ENCODE measurements at places on chromosomes 2 and 18.

DNA sequence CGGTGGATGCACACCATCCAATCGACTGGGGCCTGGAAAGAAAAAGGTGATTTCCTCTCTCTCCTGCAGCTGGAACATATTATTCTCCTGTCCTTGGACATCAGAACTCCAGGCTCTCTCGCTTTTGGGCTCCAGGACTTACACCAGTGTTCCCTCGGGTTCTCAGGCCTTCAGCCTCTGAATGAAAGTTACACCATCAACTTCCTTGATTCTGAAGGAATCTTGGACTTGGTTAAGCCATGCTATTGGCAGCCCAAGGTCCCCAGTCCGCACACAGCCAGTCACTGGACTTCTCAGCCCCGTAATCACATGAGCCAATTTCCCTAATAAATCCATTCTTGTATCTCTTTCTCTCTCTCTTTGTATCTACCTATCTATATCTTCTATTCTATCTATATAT is 418.9 kb downstream of the IRS1 start:
- peak; percentile 4 for DNase-seq

- DNase-seq = no peak
Observed at GRCh38 chr2:209458008-209458979, 34.4 kb downstream of the MAP2 start.

DNA sequence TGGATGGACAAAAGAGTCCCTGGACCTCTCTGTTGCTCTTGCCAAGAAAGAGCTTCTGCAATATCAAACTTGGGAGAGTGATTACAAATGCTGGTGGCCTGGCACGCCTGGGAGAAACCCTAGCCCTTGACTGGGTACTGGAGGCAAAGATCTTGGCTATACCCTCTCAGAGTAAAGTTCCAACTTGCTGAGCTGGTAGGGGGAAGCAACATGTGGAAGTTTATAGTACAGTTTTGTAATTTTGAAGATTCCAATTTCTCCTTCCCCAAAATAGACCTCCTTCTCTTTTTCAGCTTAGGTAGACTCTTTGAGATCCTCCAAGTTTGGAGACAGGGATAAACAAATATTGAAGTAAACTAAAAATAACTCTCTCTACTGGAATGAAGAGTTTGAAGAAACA is 645.3 kb downstream of the NR4A2 start:
- DNase-seq = no peak

DNA sequence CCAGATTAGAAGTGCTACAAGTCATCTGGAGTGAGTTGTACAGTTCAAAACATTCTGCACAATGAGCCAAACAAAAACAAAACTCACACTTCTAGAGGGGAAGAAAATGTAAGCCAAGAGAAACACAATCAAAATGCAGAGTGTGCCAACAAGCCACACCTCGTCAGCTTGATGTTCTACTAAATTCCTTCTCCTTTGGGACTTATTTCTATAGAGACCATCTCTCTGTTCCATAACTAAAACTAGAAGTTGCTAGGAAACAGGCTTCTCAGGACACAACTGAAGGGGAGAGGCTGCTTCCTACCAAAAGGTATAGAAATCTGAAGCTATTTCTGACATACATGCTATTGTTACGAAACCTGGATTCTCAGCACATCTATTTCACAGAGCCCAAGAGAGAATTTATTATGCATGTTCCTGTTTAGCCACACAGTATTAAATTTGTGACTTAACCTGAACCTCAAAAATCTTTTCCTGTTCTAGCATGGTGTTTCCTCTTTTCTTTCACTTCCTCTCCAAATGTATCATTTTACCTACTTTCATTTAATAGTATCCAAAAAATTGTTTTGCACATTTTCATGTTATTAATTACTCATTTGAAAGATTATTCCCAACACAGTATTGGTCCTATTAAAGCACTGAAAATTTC is 211.4 kb upstream of the CCDC150 start:
- DNase-seq = no peak

DNA sequence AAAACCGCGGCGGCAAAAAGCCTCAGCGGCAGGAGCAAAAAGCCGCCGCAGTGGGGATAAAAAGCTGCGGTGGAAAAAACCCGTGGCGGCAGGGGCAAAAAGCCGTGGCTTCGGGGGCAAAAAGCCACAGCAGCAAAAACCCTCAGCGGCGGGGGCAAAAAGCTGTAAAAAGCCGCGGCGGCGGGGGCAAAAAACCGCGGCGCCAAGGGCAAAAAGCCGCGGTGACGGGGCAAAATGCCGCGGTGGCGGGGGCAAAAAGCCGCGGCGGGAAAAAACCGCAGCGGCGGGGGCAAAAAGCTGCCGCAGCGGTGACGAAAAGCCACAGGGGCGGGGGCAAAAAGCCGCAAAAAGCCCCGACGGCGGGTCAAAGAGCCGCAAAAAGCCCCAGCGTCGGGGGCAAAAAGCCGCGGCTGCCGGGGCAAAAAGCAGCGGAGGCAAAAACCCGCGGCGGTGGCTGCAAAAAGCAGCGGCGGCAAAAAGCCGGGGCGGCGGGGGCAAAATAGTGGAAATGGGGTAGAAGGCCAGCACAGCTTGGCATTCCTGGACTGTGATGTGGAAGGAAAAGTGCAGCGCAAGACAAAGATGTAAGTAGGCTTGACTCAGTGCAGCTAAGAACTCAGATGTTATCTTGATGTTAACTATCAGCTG is 151.8 kb downstream of the ANKRD30BL start:
- DNase-seq = no peak

- no peak for DNase-seq
Observed at GRCh38 chr2:188720811-188721605, 253.2 kb upstream of the COL3A1 start.

DNA sequence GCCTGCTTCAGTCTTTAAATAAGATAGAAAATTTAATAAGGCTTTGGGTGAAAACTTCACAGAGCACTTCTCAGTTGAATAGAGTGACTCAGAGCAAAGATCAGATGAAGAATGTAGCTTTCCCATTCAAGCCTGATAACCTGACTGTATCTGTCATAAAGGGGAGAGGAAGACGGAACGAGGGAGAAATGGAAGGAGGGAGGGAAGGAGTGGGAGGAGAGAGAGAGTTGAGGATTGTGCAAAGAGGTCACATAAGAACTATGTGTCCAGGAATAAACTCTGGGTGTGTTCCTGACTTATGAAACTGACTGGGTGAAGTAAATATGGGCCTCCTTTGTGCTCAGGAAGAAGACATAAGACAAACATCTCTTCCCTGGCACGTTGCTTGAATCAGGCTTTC is 385.5 kb downstream of the LPIN1 start:
- DNase-seq = peak; percentile 10

GRCh38 chr18:59908799-59909198 is 9.0 kb downstream of the PMAIP1 start:
- DNase-seq = no peak

- no peak for DNase-seq
Observed at GRCh38 chr2:175435012-175435411, 253.5 kb upstream of the ATP5MC3 start.

DNA sequence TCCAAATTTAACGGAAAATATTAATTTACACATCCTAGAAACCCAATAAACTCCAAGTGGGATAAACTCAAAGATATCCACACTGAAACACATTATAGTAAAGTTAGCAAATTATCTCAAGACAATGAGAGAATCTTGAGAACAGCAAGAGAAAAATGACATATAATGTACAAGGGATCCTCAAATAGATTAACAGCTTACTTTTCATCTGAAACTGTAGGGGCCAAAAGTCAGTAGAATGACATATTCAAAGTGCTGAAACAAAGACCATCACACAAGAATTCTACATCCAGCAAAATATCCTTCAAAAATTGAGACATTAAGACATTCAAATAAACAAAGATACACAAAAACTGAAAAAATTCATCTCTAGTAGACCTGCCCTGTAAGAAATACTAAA is 18.7 kb upstream of the METTL21A start:
- no peak for DNase-seq

- peak; percentile 87 for DNase-seq
Observed at GRCh38 chr18:79924814-79925731, 26.4 kb downstream of the SLC66A2 start.

- no peak for DNase-seq
Observed at GRCh38 chr2:73081181-73081671, 9.7 kb upstream of the SFXN5 start.

- no peak for DNase-seq
Observed at GRCh38 chr18:77140439-77141109, 8.0 kb upstream of the MBP start.

DNA sequence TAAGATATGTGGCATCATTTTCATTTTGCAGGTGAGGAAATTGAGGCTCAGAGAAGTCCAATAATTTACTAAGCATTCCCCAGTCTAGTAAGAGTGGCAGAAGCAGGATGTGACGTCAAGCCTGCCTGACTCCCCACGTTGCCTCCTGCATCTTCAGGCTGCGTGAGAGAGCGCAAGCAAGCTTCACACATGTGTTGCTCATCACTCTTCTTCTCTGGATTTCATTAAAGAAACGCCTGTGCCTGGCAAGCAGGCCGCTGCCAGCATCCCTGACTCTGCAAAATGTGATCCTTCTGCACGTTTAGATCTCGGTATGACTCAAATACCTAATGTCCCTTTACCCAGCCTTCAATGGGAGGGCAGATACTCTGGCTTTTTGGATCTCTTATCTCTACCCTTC is 96.8 kb downstream of the PRKCE start:
- DNase-seq = peak; percentile 35

DNA sequence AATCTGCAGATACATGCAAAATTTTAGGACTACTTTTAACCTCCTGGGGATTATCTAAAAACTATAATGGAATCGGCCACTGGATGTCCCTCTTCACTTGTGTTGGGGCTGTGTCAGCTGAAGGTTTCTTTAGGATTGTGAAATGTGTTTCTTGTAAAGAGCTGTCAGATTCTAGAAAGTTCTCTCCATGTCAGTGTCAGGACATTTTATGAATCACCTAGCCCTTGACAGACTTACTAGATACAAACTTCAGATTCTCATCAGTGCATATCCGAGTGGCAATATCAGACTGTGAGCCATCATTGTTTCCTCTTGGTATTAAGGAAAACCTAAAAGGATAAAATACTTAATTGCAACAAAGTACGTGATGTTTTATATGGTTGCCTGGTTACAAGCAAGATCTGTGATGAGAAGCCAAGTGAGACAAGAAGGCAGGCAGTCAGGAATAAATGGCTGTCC is 107.3 kb downstream of the CPS1 start:
- no peak for DNase-seq

DNA sequence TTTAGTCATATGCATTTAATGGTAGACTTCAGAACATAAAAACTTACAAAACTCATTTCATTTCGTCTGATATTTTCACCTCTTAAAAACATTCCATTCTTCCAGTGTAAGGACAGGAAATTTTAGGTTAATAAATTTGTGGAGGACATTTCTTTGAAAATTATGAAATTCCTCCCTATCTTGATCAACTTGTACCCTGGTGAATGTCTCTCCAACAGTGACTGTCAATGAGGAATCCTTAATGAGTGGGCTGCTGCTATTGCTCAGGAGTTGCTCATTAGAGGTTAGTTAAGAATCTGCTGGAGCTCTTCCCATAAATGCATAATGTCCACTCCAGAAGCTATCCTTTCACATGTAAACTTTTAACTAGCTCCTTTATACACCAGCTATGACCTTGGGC is 69.1 kb downstream of the LRP1B start:
- DNase-seq = no peak

GRCh38 chr2:16246281-16246850 is 306.0 kb downstream of the MYCN start:
- no peak for DNase-seq

GRCh38 chr18:12248926-12249720 is 5.0 kb upstream of the CIDEA start:
- DNase-seq = no peak

GRCh38 chr2:200219309-200220113 is 87.0 kb upstream of the SPATS2L start:
- DNase-seq = no peak

GRCh38 chr2:28895189-28895893 is 874 bp downstream of the WDR43 start:
- DNase-seq = peak; percentile 44

- no peak for DNase-seq
Observed at GRCh38 chr18:14945984-14946383, 198.0 kb downstream of the ANKRD30B start.

DNA sequence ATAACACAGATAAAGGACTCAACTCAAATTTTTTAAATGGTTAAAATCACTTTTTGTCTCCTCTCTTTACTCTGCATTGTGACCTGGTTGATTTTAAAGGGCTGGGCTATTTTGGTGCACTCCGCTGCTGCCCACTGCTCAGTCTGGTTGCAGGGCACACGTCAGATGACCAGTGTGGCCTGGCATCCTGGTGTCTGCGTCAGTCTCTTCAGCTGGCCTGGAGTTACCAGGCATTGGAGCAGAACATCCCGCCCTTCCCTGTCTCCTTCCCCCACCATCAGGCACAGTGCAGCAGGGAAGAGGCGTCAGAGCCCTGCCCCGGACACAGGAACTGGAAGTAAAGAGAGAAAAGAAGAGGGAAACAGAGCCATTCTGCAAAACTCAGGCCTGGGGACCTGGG is 8.9 kb downstream of the C1QL2 start:
- DNase-seq = no peak

DNA sequence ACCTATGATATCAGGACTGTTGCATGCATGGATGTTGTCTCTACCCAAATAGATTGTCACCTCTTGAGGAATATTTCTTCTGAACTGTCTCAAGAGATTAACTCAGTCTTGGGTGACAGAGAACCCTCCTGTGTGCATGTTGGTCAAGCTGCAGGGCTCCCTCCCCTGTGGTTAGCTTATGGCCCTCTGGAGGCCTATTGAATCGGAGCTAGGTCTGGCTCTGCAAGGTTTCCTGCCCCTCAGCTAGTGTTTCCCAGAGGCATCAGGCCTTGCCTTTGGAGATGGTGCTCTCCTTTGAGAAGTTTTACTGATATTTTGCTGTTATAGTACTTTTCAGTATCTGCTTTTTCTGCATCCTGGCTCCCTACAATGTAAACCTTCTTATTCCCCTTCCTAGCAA is 769.2 kb upstream of the FAM98A start:
- no peak for DNase-seq

GRCh38 chr2:46232860-46233259 is 64.3 kb upstream of the EPAS1 start:
- no peak for DNase-seq

GRCh38 chr2:181586569-181587081 is 70.3 kb downstream of the CERKL start:
- DNase-seq = no peak

GRCh38 chr18:2515171-2515787 is 56.0 kb downstream of the METTL4 start:
- no peak for DNase-seq

DNA sequence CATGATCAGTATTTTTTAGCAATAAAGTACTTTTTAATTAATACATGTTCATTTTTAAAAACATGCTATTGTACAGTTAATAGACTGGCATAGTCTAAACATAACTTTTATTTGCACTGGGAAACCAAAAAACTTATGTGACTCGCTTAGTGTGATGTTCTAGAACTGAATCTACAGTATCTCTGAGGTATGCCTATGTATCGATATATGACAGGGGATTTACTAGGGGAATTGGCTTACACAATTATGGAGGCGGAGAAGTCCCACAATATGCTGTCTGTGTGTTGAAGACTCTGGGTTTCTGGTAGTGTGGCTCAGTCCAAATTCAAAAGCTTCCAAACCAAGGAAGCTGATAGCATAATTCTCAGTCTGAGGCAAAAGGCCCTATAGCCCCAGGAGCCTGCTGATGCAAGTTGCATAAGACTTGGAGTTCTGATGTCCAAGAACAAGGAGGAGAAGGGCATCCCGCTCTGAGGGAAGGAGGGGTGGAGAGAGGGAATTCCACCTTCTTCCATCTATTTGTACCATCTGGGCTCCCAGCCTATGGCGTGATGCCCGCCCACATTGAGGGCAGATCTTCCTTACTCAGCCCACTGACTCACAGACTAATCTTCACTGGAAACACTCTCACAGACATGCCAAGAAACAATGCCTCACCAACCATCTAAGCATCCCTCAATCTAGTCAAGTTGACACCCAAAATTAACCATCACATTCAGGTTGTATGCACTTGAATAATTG is 27.5 kb downstream of the ZNF638 start:
- peak; percentile 6 for DNase-seq

Data from gastrocnemius medialis (tissue), 4 donors.